ENCODE measurements at places on chromosomes 6 and 20.

DNA sequence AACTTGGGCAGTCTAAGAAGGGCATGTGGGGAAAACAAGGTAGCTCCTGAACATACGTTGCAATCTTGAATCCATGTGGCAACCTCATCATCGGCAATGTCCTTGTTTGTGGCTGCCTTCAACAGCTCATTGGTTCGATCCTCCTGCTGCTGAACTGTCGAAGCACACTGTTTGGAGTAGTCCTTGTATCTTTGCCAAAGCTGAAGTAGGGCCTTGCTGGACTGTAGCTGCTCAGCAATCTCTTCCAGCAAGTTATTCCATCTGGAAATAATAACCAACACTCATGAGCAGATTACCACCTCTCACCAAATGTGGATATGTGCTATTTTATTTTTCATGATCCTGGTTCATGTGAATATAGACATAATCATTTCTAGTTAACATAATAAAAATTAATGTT is 413.3 kb downstream of the ESR1 start:
- DNase-seq: no peak

DNA sequence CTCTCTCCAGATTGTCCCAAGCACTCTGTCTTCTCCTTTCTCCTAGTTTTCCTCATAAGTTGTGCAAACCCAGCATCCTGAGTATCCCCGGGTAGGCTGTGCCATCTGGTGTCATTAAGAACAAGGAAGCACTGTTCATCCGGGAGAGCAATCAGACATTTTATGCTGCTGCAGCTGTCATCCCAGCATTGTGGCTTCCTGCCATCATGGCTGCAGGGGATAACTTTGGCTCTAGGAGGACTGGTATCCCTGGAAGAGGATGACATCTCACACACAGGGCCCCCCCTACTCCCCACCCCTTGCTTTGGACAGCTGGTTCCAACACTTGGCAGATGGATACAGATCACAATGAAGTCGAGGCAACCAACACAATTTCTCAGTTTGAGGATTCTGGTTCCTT is 1195.1 kb upstream of the MAP3K7 start:
- DNase-seq: no peak

GRCh38 chr20:44279228-44279627 is 31.8 kb downstream of the FITM2 start:
- no peak for DNase-seq

DNA sequence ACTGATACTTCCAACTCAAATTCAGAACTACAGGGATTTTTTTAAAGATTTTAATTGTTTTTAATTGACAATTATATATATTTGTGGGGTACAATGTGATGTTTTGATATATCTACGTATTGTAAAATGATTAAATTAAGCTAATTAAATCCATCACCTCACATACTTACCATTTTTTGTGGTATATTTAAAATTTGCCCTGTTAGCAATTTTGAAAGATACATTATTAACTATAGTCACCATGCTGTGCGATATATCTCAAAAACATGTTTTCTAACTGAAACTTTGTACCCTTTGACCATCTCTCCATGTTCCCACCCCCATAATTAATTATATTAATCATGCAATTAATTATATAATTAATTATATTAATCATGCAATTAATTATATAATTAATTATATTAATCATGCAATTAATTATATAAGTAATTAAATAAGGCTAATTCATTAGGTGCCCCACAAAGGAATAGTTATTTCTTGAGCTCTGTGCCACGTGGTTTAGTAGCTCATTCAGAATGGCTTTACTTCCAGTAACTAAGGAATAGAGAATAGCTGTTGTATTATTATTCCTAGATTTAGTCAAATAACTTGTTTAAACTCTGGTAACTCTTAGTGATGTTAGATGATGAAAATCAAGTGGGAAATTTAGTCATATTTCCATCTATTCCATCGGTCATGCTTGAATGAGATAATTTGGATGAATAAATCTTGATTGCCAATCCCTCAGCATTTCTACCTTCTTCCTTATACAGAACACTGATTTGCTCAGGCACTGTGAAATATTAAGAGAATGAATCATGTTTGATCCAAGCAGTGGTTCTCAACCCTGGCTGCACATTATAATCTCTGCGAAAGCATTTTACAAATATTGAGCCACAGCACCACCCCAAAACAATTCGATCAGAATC is 25.1 kb downstream of the LOC128125822 start:
- DNase-seq: no peak

- DNase-seq: no peak
Measured at GRCh38 chr20:17992847-17993513, 24.2 kb downstream of the MGME1 start.

DNA sequence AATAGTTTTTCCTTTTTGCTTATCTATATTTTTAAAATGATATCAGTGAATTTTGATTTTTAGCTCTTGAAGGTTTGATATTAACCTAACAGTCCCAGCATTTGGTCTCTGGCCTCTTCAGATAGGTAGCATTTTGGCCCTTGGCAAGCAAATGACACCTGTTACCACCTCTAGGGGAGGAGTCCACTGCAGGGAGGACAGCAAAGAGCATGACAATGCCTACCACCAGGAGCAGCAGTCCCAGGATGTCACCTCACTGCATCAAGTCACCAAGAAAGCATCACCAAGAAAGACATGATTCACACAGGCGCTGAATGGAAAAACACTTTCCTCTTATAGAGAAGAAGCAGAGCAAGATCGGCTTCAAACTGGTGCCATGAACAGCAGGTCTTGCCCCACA is 224.3 kb downstream of the UBE3D start:
- DNase-seq: no peak

GRCh38 chr20:20455926-20456325 is 88.0 kb downstream of the INSM1 start:
- DNase-seq: no peak

DNA sequence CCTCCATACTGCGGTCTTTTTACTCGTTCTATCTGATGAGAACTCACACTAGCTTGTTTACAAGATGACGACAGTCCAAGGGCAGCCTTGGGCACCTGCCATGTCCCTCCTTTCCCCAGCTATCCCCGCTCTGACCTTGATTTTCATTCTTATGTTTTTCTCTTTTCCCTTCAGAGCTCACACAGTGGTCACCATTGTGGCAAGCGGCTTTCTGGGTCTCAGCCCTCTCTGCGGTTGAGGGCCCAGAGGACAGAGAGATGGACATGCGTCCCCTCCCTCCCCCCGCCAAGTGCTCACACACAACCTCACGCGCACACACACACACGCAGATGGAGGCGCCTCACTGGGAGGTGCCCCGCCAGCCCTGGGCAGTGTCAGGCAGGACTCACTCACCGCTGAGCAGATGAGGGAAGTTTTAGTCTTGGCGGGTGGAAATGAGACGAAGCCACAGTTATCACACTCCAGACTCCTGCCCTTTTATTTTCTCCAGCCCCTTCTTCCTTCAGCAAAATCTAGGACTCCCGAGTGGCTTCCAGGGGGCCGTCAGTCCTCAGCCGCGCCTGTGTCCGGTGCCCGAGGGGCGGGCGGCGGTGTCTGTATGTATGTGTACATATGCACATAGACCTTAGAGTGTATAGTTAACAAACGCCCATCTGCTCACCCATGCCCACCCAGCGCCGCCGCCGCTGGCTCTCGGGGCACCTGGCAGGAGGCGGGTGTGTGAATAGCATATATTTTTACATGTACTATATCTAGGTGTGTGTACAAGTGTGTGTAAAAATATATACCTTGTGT is 13.8 kb upstream of the MYL9 start:
- no peak for DNase-seq

DNA sequence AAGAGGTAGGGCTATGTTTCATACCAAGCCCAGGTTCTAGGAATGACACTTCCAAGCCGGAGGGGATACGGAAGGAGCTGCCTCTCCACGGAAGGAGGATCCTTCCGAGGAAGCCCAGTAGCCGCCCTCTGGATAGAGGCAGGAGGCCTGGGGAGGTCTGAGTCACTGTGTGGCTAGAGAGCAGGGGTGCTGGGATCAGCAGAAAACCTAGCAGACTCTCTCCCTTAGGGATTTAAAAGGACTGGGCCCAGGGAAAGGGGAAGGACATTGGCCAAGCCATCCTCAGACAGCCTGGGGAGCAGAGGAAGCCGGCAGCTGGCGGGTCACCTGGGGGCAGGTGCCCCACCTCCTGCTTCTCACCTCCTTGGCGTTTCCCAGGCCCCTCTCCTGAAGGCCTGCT is 36.6 kb upstream of the NFATC2 start:
- no peak for DNase-seq

DNA sequence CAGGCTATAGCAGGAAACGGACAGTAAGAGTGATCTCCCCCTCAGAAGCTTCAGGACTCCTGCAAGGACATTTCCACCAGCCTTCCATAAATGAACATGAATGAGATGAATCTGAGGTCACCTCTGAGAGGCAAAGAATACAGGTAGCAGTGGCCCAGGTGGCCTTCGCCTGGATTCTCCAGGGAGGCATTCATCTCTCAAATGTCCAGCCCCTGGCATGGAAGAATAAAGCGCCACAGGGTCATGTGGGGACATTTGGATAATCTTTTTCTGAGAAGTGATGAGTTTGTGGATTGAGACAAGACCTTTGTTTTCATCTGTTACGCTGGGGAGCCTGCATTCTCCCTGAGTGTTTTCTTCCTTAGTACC is 2.9 kb downstream of the GMPR start:
- no peak for DNase-seq

DNA sequence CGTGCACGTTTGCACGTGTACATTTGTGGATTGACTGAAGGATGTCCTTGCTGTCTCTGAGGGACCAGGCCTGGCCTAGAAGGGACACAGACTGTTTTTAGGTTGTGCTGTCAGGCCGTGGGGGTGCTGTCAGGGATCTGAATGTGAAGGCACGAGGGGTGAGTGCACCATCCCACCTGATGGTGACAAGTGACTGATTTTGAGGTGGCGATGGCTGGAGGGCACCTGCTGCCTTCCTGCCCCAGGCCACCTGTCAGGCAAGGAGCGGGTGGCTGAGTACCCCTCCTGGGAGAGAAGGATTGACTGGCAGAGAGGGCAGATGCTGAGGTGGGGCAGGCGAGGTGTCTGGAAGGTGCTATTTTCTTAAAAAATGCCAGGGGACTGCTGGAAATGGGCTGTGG is 1.2 kb downstream of the RAB44 start:
- no peak for DNase-seq

DNA sequence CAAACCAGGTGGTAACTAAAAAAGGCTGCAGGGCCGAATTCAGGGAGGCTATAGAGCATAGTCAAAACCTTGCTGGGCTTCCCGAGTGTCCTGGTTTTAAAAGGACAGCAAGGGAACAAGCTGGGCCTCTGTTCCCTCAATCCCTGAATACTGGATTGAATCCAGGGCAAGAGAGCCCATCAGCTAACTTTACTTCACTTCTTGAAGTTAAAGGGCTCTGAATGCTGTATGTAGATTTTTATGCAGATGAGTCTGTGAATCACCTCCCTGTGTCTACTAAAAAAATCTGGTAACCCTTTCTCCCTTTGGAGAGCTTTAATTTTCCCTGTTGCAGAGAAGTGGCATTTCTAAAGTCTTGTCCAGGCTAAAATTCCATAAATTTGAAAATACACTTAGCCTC is 29.5 kb downstream of the LYRM4 start:
- no peak for DNase-seq
